ENCODE measurements at places on chromosomes 4 and X.

GRCh38 chr4:43402393-43402792, 509.9 kb downstream of the GRXCR1 start:
- DNase-seq, result no peak

DNA sequence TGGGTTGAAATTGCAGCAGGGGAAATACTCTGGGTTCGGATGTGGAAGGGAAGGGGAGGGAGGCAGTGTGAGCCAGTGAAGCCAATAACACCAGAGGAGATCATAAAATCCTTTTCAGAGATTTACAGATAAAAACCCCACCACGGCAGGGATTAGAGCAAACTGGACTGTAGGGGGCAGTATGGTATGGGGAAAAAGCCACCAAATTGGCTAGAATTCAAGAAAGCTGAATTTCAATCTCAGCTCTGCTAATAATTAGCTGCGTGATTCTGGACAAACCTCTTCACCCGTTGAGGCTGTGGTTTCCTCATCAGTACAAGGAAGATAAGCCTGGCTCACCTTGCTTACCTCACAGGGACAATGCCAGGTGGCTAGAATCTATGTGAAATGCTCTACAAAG, 108.1 kb downstream of the ATG4A start:
- no peak for DNase-seq

GRCh38 chr4:61428950-61429349, 228.8 kb downstream of the ADGRL3 start:
- DNase-seq, result no peak

DNA sequence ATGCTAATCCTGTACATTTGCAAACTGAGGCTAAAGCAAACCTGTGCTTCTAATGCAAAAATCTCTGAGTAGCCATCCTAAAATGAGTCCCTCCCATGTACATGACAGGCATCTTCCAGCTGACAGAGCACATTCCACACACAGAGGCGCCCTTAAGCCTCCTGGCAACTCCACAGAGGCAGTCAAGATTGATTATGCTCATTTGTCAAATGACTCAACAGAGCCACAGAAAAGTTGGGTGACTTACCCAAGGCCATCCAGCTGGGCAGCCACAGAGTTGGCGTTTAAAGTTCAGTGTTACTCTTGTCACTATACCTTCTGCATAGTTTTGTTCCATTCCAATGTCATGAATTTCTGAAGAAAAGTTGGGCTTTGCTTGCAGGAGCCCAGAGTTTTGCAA, 394.6 kb upstream of the FGF13 start:
- DNase-seq, result no peak

DNA sequence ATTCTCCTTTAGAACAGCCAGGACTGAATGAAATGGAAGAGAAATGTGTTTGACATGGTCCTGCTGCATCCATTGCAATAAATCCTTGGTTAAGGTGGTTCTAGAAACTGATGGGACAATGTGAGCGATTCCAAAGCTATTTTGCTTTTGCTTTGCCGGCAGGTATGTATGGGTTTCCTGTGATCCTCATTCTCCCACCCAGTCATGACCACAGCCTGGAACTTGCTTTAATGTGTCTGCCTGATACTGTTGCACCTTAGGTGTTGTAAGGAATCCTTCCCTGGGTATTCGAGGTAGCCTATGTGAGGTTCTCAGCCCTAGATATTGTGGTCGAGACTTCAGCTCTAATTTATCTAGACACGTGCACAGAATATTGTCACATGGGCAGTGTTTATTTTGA, 86.1 kb downstream of the ZNF518B start:
- no peak for DNase-seq
